ENCODE measurements at places on chromosomes 5 and 9. TPM values are rescaled to one million over a fixed set of nuclear protein-coding genes. Genes with fewer than 3 reads are reported as not detected.

GRCh38 chr5:159855476-159856191, 60.6 kb upstream of the ADRA1B start:
- no peak for DNase-seq

DNA sequence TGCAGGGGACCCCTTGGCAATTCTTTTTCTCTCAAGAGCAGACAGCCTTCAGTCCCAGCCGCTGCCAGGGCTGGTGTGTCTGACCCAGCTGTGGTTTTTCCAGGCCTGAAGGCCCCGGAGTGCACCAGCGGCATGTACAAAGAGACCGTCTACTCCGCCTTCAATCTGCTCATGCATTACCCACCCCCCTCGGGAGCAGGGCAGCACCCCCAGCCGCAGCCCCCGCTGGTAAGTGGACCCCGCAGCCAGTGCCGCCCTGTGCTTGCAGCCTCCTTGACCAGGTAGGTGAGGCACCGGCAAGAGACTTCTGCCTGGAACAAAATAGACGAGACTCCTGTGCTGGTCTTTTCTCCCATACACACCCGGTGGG, 1.3 kb downstream of the TCF7 start:
- DNase-seq, result no peak

The WDR31 gene
- 1.3 TPM for total RNA-seq

The TRIM14 gene
- 0.71 TPM for total RNA-seq

- no peak for DNase-seq
Observed at GRCh38 chr5:69167493-69167855, 524 bp downstream of the CCNB1 start.

The IFNA2 gene
- not detected for total RNA-seq

The FNIP1 gene
- 23.2 TPM for total RNA-seq

GRCh38 chr9:27427272-27427643, 96.8 kb upstream of the IFNK start:
- no peak for DNase-seq

The GPRIN1 gene
- 72.3 TPM for total RNA-seq

The ARSB gene
- 23.5 TPM for total RNA-seq

- peak; percentile 30 for DNase-seq
Observed at GRCh38 chr9:83596899-83597504, 25.9 kb upstream of the IDNK start.

GRCh38 chr9:14398473-14398872, 84.5 kb upstream of the NFIB start:
- DNase-seq, result no peak

GRCh38 chr9:134515026-134515821, 126.4 kb upstream of the COL5A1 start:
- DNase-seq, result no peak

The MARVELD2 gene
- 1.6 TPM for total RNA-seq

GRCh38 chr9:110125763-110126351, 82.1 kb downstream of the C9orf152 start:
- no peak for DNase-seq

- no peak for DNase-seq
Observed at GRCh38 chr9:98094316-98094715, 24.7 kb downstream of the TRIM14 start.

The GOLPH3 gene
- total RNA-seq, result 68.5 TPM

DNA sequence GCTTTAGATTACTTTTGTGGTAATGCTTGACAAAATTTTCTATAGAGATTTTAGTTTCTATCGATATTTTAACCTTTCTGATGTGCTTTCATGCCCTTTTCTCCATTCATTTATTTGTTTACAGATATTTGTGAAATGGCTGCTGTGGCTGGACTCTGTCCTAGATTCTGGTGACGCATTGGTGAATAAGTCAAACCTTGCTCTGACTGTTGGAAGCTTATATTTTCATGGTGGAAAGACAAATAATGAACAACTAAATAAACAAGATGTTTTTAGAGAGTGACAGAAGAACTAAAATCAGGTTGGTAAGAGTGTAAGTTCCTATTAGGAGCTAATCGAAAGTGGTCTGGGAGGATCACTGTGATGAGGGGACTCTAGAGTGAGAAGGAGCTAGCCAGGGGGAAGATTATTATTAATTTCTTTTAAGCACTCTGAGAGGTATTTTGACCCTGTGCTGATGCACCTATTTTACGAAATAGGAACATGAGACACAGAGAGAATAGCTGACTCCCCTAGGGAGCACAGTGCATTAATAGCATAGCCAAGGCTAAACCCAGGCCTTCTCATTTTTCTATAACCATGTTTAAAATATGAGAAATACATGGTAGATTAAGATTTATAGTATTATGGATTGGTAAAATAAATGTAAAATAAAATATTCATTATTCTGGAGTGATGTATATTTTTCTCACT, 411.9 kb upstream of the ARRDC3 start:
- DNase-seq, result no peak

The GMCL2 gene
- not detected for total RNA-seq

GRCh38 chr9:105114318-105114717, 130.1 kb upstream of the SLC44A1 start:
- DNase-seq, result no peak

The LCN1 gene
- total RNA-seq, result not detected

The ZFAND5 gene
- 218 TPM for total RNA-seq

DNA sequence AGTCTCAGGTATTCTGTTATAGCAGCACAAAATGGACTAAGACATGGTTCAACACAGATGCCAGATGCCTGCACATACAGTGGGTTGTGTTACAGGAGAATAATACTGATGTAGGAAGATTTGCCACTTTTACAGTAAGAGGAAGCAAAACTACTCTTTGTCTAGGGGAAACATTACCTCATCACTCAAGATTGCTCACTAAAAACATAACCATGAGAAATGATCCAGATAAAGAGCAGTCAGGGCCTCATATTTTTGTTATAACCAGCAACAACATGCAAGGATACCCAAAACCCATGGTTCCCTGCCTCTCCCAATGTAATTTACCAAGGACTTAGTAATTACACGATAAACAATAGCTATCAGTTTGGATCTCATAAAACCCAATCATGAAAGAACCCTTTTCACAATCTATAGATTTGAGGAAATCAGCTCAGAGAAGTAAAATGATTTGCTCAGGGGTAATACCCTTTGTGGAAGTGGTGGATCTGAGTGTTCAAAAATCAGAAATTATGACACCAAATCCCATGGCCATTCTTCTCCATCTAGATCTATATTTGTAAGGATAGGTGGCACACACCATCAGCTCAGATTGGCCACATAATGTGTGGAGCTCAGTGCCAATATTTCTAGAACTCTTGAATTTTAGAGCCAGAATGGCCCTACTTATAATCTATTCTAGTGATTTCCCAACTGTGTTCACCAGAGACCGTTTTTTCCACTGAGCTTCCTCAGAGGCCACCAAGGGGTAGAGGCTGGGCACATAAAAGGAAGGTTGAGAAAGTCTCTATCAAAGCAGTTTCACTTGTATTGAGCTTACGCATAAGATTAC, 27.8 kb downstream of the DPYSL3 start:
- no peak for DNase-seq

DNA sequence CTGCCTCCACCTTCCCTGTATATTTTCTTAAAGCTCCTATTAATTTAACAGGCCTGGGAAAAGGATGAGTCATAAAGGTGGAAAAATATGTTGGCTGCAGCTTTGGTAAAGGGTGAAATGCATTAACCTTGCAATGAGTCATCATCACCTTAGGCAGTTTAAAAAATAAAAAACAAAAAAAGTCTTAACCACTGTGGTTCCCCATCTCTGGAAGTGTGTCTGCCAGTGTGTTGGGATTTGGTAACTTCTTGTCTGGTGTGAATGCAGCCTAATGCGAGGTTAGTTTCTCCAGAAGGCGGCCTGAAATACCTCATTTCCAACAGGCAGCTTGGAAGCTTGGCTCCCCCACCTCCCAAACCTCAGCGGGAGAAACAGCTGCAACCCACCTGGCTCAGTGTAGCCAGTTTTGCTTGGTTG, 265.3 kb upstream of the GAS1 start:
- DNase-seq, result no peak

- DNase-seq, result no peak
Observed at GRCh38 chr5:72920690-72921502, 34.9 kb upstream of the FCHO2 start.

The SPINK14 gene
- not detected for total RNA-seq

The GOLM1 gene
- 95.2 TPM for total RNA-seq

DNA sequence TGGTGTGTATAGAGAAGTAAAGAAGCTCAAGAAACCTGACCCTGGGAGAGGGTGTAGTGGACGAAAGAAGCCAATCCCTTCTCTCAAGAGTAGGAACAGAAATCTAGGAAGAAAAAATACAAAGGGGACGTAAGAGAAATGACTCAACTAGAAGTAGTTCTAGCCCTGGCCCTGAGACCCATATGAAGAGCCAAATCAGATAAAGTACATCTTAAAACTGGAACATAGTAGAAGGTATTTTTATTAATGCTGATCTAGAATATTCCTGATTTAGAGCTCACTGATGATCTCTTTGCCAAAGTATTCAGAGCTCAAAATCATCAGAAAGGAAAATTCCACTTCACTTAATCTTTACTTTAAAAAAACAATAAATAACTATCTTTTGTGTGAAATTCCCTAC, 184.8 kb downstream of the MLLT3 start:
- DNase-seq, result no peak

The SPINK13 gene
- not detected for total RNA-seq

The COL5A1 gene
- 28.9 TPM for total RNA-seq

The IL5 gene
- total RNA-seq, result not detected

The ZNG1F gene
- 7.5 TPM for total RNA-seq

The OTP gene
- total RNA-seq, result 0.17 TPM

DNA sequence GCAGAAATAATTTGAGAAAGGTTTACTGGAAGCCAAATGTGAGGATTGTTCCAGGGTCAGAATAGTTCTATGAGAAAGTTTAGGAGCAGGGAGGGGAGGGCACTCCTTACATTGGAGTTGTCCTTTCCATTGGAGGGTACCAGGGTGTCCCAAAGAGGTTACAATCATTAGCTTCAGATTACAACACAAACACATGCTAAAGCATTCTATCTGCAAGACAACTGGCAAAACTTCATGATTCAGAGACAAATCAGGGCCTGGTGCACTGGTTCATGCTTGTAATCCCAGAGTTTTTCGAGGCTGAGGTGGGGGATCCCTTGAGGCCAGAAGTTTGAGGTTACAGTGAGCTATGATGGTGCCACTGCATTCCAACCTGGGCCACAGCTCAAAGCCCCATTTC, 51.8 kb downstream of the NSUN2 start:
- no peak for DNase-seq

GRCh38 chr9:108762348-108763055, 93.3 kb downstream of the ACTL7B start:
- DNase-seq, result no peak

- no peak for DNase-seq
Observed at GRCh38 chr9:89718651-89719050, 113.8 kb downstream of the GADD45G start.

The PLAC8L1 gene
- total RNA-seq, result 2.2 TPM

The RANBP3L gene
- total RNA-seq, result not detected

DNA sequence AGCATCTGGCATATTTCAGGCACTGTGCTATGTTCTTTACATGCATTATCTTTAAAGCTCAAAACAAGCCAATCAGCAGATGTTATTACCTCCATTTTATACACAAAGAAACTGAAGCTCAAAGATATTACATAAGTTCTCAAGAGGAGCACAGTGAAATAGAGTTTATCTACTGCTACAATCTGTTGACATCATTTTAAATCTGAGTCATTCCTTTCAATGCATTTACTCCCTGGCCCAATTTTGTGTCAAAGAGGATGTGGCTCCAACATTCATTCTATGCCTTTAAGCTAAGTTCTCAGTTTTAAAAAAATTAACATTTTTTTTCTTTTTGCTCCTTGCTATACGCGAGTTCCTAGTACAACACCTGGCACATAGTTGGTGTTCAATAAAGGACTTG, 486.3 kb upstream of the ZNF462 start:
- DNase-seq, result no peak

- DNase-seq, result no peak
Observed at GRCh38 chr5:177588413-177588909, 3.5 kb upstream of the TMED9 start.

- DNase-seq, result no peak
Observed at GRCh38 chr5:5572010-5572865, 149.8 kb downstream of the ICE1 start.

GRCh38 chr5:13910637-13911288, 33.7 kb downstream of the DNAH5 start:
- no peak for DNase-seq
